Glomerular endothelial cell (primary cell): ENCODE measurements at places on chromosomes 6 and 20. TPM values are rescaled to one million over a fixed set of nuclear protein-coding genes. Genes with fewer than 3 reads are reported as not detected.

The BMP6 gene
- total RNA-seq, result 123 and 150 TPM in 2 replicates

The TBP gene
- total RNA-seq, result 13.0 and 15.5 TPM in 2 replicates

The RSPH4A gene
- 0.29 and 0.63 TPM in 2 replicates for total RNA-seq

DNA sequence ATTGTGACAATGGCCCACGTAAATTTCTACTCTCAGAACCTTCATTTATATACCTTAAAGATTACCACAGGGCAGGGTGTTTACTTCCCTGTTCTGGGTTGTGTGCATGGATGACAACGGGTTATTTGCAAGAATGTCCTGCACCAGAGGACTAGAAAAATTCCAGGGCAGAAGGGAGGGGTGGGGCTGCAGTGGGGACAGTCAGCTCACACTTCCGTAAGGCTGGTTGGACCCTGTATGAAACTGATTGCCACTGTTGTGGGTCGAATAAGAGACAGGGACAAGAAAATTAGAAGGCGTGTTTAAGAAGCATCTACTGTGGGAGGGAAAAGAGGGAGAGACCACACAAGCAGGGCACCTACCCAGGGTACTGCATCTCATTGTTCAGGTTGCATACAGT lies 96.5 kb downstream of the SNAP25 start:
- no peak for DNase-seq

DNA sequence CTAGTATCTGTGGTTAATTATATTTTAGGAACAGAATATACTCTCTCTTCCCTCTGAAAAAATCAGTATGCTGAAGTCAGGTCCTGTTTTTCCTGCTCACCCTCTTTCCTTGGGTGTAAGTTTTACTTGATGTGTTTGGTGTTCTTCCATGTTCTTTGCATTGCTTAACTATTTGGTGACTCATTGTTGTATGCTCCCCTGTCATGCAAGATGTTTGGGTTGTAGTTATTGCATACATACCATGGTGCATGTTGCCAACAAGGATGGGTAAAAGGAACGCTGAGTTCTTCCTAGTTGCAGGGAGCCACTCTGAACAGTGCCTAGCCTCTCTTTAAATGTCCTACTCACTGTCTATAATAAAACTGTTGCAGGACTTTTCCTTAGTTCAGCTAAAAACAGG lies 207.9 kb upstream of the LAMP5 start:
- DNase-seq, result no peak

- no peak for DNase-seq
Observed at GRCh38 chr6:156729248-156729647, 47.9 kb upstream of the ARID1B start.

DNA sequence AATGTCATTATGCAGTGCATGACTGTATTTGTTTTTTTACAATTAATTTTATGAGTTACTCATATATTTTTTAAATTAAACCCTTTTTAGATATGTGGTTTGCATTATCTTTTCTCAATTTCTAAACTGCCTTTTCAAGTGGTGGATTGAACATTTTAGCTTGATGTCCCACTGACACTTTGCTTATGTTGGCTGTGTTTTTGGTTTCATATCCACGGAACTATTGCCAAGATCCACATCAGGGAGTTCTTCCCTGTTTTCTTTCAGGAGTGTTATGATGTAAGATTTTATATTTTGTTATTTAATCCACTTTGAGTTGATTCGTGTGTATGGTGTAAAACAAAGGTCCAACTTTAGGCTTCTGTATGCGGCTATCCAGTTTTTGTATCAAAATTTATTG lies 1144.9 kb upstream of the EYS start:
- no peak for DNase-seq

- no peak for DNase-seq
Observed at GRCh38 chr6:41732149-41732548, 3.3 kb downstream of the TFEB start.

DNA sequence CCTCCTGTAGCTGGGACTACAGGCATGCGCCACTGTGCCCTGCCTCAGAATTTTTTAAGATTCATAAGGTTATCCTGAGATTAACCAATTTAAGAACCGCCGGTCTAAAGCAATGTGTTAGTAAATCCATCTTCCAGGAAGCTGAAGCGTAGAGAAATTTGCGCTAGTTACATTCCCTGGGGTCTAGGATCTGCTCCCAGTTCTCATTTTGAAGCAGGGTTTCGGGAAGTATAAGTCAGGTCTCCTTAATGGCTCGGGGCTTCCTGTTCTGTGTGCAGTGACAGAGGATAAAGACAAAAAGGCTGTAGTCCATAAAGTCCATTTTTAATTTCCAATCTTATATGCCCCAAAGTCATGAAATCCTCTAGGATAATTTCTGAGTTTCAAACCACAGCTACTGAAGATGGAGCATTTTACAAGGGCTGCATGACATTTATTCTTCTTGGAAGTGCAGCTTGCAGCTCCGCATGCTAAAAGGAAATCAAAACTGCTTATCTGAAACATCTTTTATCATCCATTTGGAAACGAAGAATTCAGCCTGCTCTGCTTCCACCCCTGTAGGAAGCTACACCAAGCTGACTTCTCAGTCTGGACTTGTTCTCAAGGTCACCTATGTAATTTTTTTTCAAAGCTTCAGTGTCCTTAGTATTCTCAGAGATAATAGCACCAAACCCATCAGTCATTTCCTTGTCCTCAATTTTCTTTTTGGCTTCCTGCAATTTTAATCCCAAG lies 326.1 kb downstream of the PRL start:
- DNase-seq, result no peak
